ENCODE measurements at places on chromosomes 4 and X. TPM values are rescaled to one million over a fixed set of nuclear protein-coding genes. Genes with fewer than 3 reads are reported as not detected.

The PABPC1L2A gene
- total RNA-seq = not detected

The CXorf65 gene
- total RNA-seq = not detected

The NPFFR2 gene
- total RNA-seq = not detected

The GDPD2 gene
- not detected for total RNA-seq

The SMIM14 gene
- total RNA-seq = 17.3 TPM

The ABCG2 gene
- total RNA-seq = 40.2 TPM

The CNGA1 gene
- total RNA-seq = not detected

The PGAM4 gene
- total RNA-seq = not detected

The ARMCX1 gene
- 23.8 TPM for total RNA-seq

The NDST3 gene
- 0.29 TPM for total RNA-seq

The TMPRSS11F gene
- total RNA-seq = not detected

The KLHL8 gene
- 10.3 TPM for total RNA-seq

The NAT8L gene
- under 0.01 TPM for total RNA-seq

The SAGE1 gene
- not detected for total RNA-seq

The TMEM154 gene
- 5.6 TPM for total RNA-seq

The SGCB gene
- 14.0 TPM for total RNA-seq

The GDI1 gene
- total RNA-seq = 121 TPM

The CT45A2 gene
- total RNA-seq = not detected

The PABPC5 gene
- 0.48 TPM for total RNA-seq

The MCF2 gene
- not detected for total RNA-seq

The PRRG1 gene
- 72.2 TPM for total RNA-seq

The DCUN1D4 gene
- total RNA-seq = 39.0 TPM

The TTC29 gene
- total RNA-seq = not detected

The NAA11 gene
- not detected for total RNA-seq

The ARHGAP24 gene
- 118 TPM for total RNA-seq

The MAGEB10 gene
- not detected for total RNA-seq

The ATP2B3 gene
- not detected for total RNA-seq

The TEX11 gene
- not detected for total RNA-seq

The DMP1 gene
- total RNA-seq = not detected

The RBPJ gene
- 62.1 TPM for total RNA-seq

The FGF2 gene
- 36.6 TPM for total RNA-seq

The TEX13B gene
- total RNA-seq = not detected

Data from vein endothelial cell (primary cell).